ENCODE measurements at places on chromosomes 16 and 17.

DNA sequence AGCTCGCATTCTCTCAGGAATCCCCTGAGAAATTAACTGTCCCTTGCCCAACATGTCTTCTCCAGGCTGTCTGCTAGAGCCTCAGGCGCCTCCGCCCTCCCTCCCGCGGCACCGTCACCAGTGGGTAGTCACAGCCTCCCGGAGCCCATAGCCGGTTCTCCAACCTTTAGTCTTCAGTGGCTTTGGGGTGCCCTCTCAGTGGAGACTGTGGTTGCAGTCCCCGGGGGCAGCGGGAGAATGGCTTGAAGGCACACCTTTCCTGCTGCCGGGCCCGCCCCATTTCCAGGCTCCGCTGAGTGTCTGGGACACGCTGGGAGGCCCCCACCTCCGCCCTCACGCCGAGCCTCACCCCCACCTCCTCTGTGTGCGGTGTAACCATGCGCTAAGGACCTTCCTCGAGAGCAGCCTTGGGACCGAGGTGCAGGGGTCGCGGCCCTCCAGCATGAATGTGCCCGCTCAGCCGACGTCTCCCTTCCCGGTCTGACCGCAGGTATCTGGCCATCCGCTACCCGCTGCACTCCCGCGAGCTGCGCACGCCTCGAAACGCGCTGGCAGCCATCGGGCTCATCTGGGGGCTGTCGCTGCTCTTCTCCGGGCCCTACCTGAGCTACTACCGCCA, 1.7 kb downstream of the GALR2 start:
- no peak for DNase-seq

GRCh38 chr16:80936410-80936809, 70.3 kb downstream of the CMC2 start:
- no peak for DNase-seq

GRCh38 chr17:32798938-32799337, 78.0 kb downstream of the MYO1D start:
- DNase-seq = no peak

DNA sequence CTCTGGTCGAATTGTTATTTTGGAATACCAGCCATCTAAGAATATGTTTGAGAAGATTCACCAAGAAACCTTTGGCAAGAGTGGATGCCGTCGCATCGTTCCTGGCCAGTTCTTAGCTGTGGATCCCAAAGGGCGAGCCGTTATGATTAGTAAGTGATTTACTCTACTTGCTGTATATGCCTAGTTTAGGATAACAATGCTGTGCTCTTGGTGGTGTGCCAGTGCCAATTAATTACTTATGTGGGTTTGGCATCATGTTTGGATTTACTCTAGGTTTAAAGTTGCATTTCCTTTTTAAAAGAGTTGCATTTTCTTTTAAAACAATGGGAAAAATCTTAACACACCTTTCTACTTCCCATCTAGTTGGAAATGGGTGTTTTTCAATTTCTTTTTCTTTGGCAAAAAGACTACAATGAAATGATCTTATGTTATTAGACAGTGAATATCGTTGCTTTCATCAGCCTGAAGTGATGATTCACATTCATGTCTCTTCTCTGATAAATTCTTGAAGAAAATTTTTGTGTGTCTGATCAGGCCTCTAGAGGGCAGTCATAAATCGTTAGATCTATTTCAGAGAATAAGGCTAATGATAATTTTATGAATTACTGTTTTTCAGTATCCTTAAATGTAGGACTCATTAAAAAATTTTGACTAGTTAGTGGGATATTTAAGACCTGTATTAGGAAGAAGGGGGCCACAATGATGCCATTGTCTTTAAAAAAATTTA, 5.6 kb downstream of the SF3B3 start:
- no peak for DNase-seq

- DNase-seq = no peak
Observed at GRCh38 chr17:6787081-6787693, 11.2 kb downstream of the FBXO39 start.

GRCh38 chr17:53949473-53950090, 126.9 kb downstream of the KIF2B start:
- DNase-seq = no peak

DNA sequence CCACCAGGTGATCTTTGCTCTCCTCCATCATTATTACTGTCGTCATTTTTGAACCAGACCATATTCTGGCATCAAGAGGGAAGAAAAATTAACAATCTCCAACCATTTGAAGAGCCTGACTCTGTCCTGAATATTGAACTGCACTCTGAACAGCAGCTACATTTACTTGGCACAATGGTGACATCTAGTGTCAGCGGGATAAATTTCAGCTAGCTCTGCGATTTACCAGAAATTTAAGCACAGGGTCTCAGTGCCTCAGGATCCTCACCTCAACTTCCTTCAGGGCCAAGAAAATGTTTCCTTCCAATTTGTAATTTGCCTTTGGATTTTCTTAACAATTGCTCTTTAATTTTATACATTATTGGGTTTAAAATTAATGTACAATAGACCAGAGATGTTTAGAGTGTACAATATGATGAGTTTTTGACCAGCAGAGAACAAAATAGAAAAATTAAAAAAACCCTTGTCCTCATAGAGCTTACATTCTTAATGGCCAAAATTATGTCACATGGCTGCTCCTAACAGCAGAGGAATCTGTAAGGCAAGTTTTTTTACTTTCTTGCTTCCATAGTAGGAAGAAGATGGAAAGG, 10.7 kb upstream of the ZNF19 start:
- DNase-seq = peak; percentile 47

- DNase-seq = no peak
Observed at GRCh38 chr16:87145181-87146176, 171.7 kb downstream of the C16orf95 start.

GRCh38 chr16:50747207-50747956, 5.5 kb downstream of the CYLD start:
- DNase-seq = peak; percentile 30

DNA sequence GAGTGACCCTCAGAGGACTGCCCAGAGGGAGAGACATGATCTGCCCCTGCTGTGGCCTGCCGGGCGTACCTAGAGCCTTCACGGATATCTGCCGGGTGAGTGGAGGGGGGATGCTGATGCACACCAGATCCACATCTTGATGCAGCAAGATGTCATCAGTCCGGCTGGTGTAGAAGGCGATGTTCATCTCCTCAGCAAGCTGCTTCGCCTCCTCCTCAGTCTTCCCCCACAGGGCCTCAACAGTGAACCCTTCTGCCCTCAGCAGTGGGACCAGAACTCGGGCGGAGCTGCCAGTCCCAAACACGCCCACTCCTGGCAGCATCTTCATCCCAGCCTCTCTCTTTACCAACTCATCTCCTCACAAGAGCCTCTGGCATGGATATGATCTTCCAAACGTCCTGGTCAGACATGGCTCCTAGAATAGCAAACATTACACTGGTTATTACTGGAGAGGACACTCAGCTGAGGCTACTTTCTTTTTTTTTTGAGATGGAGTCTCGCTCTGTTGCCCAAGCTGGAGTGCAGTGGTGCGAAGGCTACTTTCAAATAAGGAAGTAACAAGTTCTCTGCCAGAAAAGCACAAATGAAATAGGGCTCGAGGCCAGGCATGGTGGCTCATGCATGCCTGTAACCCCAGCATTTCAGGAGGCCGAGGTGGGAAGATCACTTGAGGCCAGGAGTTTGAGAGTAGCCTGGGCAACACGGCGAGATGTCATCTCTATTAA, 18.9 kb downstream of the C16orf86 start:
- DNase-seq = no peak

DNA sequence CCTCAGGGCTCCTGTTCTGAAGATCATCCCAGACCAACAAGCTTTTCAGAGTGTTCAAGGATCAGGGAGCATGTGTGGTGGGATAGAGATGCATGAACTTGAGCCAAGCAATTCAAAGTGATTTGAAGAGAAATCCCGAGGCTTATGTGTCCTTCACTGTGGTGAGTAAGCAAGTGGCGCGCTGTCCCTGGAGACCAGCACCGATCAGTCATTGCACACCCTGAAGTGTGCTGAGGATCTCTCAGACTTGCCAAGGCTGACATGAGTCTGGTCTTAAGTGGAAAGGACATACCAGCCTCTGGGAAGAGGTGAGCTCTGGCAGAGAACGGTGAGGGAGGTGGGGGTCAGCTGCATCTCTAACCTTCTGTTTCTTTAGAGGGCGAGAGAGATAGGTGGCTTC, 43.8 kb upstream of the CDH13 start:
- no peak for DNase-seq

Measured in NCI-H345 (cell line).